AG08396 (cell line): ENCODE measurements at places on chromosomes 5 and 9.
A peak's percentile ranks its signal among the peaks of the same experiment; 100 is the strongest.

- no peak for DNase-seq
Measured at GRCh38 chr5:173885475-173886010, 2.6 kb upstream of the CPEB4 start.

DNA sequence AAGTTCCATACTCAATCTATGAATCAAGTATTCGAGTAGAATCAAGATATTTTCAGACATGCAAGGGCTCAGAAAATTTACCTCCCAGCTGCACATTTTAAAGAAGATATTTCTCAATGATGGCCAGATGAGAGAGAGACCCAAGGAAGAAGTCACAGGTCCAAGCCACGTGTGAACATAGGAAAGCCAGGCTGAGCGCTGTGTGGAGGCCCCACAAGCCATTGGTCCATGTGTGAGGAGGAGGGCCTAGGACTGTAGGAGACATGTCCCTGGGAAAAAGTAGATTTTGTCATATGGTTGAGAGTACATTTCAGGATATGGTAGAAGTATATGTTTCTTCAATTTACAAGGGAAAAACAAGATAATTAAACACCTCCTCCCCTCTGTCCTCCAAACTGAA lies 115.8 kb upstream of the RPS23 start:
- DNase-seq = no peak

GRCh38 chr5:80223561-80223960 lies 32.3 kb downstream of the SERINC5 start:
- no peak for DNase-seq

DNA sequence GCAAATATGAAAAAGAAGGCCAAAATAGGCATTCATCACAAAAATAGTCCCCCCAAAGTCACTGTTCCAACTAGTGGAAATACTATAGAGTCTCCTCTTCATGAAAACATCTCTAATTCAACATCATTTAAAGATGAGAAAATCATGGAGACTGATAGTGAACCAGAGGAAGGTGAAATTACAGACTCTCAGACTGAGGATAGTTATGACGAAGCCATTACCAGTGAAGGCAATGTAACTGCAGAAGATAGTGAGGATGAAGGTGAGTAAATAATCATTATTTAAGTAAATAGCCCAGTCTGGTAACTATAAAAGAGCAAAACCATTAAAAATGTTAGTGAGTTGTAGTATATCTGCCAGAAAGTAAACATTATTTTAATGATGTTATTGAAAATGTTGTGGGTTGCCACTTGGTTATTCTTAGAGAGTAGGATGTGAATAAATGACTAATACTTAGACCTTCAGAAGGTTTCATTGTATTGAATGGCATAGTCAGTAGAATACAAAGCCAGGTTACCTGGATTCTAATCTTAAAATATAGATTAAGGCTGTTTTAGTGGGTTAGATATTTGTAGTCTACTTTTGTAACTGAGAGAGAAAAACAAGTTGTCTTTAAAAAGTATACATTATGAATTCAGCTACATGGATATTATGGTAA lies 16.3 kb downstream of the AGGF1 start:
- no peak for DNase-seq

- DNase-seq = peak; percentile 10
Measured at GRCh38 chr5:126007841-126008240, 415.4 kb upstream of the GRAMD2B start.

DNA sequence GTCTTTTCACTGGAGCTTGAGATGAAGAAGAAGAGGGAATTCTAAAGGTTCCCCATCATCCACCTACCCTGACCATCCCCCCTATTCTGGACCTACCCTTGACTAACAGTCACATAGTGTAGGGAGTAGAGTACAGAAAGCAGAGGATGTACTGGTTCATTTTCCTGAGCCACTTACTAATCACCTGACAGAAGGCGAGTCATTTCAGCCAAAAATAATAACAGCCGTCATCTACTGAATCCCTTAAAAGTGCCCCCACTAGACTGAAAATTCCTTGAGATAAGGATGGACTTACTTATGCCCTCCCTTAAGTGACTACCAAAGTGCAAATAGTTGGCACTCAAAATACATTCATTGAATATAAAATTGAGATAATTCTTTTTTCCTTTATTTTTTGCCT lies 112.2 kb downstream of the FOXD1 start:
- no peak for DNase-seq

DNA sequence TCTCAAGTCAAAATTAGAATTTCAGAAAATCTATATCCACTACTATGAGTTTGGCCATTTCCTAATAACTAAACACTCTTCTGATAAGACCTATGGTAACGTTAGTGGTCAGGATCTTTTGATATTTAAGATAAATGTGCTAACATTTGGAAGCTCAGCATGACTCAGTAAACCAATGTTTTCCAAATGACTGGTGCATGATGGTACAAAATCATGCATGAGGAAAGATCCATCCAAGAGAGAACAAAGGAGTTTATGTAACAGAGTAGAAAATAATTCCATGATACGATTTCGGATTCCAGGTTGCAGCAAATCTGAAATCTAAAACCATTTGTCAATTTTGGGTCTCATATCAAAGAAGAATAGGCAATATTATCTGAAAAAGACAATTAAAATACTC lies 279.2 kb downstream of the NSG2 start:
- DNase-seq = no peak

- DNase-seq = no peak
Measured at GRCh38 chr5:76299592-76299991, 103.5 kb upstream of the IQGAP2 start.

DNA sequence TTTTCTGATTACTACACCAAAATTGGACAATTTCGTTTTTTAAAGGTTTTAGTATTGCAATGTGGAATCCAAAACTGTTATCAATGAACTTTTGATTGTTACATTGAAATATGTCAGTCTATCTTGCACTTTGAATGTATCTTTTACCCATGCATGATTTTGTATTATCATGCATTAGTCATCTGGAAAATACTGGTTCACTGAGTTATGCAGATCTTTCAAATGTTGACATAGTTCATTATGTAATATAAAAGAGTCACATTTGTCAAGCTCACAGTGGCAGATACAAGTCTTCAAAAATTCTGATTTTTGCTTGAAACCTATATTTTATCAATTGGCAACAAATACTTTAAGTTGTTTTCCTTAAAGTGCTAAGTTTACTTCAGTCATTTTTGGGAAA lies 85.2 kb downstream of the NR3C1 start:
- DNase-seq = no peak

DNA sequence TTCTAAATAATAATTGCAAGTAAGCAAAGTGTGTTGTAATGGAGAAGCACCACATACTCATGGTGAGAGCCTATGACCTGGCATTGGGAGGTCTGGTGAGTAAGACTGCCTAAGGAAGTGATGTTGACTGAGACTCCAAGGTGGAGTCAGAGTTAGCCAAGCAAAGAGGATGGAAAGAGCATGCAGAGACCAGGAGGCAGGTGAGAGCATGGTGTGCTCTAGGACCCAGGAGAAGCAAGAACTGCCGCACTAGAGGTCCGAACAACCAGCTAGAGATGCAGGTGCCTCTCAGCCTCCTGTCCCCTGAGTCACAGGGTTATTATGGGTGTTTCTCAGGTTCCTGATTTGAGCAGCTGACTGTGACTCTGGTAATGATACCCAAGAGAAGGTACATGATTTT lies 27.3 kb downstream of the ANP32B start:
- DNase-seq = peak; percentile 16

GRCh38 chr5:176560364-176560763 lies 11.2 kb downstream of the CDHR2 start:
- DNase-seq = no peak

DNA sequence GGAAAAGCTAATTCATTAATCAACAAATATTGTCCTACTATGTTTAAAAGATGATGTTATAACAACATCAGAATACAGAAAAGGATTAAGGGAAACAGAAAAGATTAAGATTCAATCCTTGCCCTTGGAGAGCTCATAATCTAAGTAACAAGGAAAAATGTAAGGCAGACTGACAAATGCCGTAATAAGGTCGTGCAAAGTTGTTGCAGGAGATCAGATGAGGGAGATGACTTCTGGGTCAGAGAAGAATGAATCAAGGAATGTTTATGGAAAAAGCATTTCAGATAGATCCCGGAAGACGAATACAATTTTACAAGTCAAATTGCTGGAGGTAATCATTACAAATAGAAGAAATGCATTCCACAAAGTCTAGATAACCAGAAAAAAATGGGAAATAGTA lies 6.4 kb downstream of the ADAMTS6 start:
- no peak for DNase-seq

- DNase-seq = no peak
Measured at GRCh38 chr5:87122151-87122977, 145.3 kb upstream of the RASA1 start.

DNA sequence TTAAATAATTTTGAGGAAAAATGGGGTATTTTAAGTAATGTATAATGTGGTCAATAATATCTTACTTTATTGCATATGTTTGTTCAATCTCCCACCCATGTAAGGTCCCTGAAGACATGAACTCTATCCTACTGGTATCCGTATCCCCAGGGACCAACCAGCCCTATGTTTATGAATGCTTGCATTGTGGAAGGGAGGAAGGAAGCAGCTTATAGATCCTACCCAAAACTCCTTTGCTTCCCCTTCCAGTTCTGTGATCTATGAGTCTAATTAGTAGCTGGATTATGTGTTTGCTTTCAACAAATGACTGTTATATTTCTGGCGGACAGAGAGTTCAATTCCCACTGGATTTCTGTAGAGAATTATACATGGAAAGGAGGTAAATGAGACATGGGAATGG lies 45.6 kb downstream of the CNTRL start:
- no peak for DNase-seq

- no peak for DNase-seq
Measured at GRCh38 chr9:83906144-83906543, 15.1 kb downstream of the KIF27 start.

GRCh38 chr5:143057580-143057999 lies 287.4 kb downstream of the ARHGAP26 start:
- no peak for DNase-seq

- no peak for DNase-seq
Measured at GRCh38 chr5:179505636-179506261, 44.6 kb upstream of the RUFY1 start.

GRCh38 chr5:76956033-76956432 lies 3.2 kb downstream of the CRHBP start:
- no peak for DNase-seq

DNA sequence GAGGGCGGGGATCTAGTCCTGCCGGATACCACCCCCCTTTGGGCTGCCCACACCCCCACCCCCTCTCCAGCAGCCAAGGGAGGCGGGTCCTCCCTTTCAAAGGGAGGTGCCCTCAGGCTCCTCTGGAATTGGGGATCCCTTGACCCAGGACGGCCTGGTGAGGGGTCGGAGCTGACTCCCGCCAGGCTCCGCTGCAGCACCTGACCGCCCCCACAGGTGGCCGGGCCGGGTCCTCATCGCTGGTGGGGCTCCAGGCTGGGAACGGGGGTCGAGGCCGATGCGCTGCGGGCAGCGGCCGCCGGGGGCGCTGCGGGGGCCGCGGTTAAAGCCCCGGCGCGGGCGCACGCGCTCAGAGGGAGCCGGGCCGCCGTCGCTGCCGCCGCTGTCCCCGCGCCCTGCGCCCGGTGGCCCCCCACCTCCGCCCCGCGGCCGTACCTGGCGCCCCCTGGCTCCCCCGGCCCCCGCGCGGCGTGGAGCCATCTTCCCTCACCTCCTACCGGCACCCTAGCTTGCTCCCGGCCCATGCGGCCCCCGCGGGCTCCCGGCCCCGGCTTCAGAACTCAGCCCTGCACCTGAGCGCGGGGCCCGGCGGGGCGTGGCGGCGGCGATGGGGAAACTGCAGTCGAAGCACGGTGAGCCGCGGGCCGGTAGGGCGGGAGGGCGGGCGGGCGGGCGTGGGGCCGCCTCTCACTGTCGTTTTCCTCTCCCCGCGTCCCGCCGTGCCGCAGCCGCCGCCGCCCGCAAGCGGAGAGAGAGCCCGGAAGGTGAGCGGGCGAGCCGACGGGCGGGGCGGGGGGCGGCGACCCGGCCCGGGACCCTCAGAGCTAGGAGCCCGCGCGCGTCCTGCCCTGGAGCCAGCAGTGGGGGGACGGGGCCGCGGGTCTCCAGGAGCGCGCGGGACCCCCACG lies at the start of gene NKD2:
TSS of gene NKD2 (plus strand) at position 352 of the 908 bp plus-strand sequence. CDS start at position 608, 256 bp downstream.
- peak; percentile 86 for DNase-seq

GRCh38 chr9:90188656-90189055 lies 454.0 kb downstream of the DIRAS2 start:
- no peak for DNase-seq

DNA sequence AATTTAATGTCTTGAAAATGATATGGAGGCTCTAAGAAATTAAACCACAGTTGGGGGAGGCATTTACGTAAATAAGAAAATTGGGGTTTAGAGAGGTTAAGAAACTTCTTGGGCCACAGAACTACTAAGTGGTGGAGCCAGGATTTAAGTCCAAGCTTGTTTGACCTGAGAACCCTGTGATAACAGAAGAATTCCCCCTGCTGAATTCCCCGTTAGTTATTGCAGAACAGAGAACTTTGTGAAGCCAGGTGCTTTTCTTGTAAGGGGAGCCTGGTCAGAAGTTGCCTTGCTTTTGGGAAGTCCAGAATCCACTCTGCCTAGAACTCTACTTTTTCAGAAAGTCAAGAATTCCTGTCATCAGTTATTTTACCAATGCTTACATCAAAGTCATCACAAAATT lies 309.3 kb upstream of the SEMA6A start:
- no peak for DNase-seq

GRCh38 chr9:111253742-111254437 lies 76.1 kb downstream of the OR2K2 start:
- no peak for DNase-seq

- no peak for DNase-seq
Measured at GRCh38 chr5:156835905-156836304, 14.2 kb upstream of the PPP1R2B start.

GRCh38 chr5:108588323-108588722 lies 159.4 kb upstream of the FER start:
- DNase-seq = no peak

DNA sequence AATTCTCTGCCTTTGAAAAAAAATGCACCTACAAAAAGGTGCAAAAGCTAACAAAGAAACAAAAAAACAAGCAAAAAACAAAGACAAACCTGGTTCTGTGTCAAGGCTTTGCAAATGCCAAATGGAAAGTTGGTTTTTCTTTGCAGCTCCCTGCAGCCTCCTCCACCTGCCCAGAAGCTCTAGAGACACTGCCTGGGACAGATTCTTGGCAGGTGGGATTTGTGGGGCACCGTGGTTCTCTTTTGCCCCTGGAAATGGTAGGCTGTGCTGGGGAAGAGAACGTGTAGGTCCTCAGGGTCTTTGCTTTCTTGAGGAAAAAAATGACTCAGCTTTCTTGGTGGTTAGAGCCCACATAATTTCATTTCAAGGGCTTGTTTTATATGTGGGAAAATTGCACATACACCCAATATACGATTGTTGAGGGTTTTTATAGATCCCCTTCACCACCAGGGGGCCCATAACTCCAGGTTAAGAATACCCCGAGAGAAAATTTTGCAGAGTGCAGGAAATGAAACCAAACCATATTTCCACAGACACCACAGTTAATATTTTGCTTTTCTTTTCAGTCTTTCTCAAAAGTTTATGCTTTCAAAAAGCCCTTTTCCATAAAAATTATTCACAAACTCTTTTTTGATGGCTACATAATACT lies 58.7 kb downstream of the NXNL2 start:
- DNase-seq = peak; percentile 41
